Esophagus muscularis mucosa (tissue), 4 donors: ENCODE measurements at places on chromosomes 5 and 9. TPM values are rescaled to one million over a fixed set of nuclear protein-coding genes. Genes with fewer than 3 reads are reported as not detected.

GRCh38 chr5:134567641-134568336 lies 42.3 kb downstream of the JADE2 start:
- H3K27ac ChIP-seq, result peak overlapping the region; percentile 76
- peaks cover 79% of the 10 kb centered on the region for H3K36me3 ChIP-seq
- peaks cover 52% of the 10 kb centered on the region for H3K4me1 ChIP-seq

GRCh38 chr9:122122903-122123632 lies 30.0 kb upstream of the TTLL11 start:
- H3K4me1 ChIP-seq, result peaks cover 29% of the 10 kb centered on the region
- no peak overlapping the region for H3K4me3 ChIP-seq
- H3K36me3 ChIP-seq, result no peaks in the 10 kb centered on the region
- no peak for DNase-seq

DNA sequence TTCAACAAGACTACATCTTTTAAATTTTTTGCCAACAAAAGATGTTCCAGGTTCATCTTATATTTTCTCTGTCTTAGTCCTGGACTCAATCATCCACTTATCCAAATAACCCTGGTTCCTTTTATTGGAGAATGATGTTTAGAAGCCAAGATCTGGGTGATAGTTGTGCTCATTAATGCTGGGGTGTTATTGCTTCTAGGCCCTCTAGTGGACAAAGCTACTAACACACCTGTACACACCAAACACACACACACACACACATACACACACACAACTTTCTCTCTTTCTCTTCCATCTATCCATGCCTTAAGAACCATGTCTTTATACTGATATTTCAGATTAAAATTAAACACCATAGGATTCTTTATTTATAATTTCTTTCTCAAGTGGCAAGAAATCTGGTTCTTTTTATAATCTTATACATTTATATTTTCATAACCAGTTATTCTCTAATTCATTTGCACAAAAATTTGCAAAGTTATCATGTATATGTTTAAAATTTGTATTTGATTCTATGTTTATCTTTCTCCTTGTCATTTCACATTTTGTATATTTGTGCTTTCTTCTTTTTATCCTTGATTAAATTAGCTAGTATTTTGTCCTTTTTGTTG lies 179.1 kb upstream of the SMIM23 start:
- no peak overlapping the region for H3K27ac ChIP-seq
- H3K4me3 ChIP-seq, result no peak overlapping the region
- H3K36me3 ChIP-seq, result no peaks in the 10 kb centered on the region
- no peak for DNase-seq
- no peaks in the 10 kb centered on the region for H3K27me3 ChIP-seq

DNA sequence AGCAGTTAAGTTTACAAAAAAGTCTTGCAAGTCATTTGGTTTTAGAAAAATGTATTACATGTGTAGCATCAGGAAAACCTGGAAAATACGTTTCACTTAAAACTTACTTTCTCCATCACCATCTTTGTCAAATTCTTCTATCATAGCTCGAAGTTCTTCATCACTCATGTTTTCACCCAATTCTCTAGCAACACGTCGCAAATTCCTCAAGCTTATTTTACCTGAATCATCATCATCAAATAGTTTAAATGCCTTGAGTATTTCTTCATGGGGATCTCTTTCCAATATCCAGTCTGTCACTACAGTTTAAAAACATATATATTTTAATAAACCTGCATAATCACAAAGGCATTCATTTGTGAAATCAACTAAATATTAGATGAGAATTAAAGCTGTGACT lies 10.3 kb downstream of the CETN3 start:
- no peaks in the 10 kb centered on the region for H3K27me3 ChIP-seq
- H3K36me3 ChIP-seq, result no peaks in the 10 kb centered on the region
- H3K4me1 ChIP-seq, result no peaks in the 10 kb centered on the region

GRCh38 chr5:42429694-42430093 lies 6.5 kb downstream of the GHR start:
- H3K4me3 ChIP-seq, result no peak overlapping the region
- H3K27me3 ChIP-seq, result no peaks in the 10 kb centered on the region
- no peak overlapping the region for H3K27ac ChIP-seq
- no peaks in the 10 kb centered on the region for H3K36me3 ChIP-seq
- no peak for DNase-seq

DNA sequence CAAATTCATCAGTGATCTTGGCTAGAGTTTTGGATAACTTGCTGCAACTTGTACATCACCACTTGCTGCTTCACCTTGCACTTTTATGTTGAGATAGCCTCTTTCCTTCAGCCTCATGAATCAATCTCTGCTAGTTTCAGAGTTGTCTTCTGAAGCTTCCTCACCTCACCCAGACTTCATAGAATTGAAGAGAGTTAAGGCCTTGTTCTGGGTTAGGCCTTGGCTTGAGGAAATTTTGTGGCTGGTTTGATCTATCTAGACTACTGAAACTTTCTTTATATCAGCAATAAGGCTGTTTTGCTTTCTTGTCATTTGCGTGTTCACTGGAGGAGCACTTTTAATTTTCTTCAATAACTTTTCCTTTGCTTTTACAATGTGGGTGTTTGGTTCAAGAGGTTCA lies 12.8 kb downstream of the FER start:
- no peaks in the 10 kb centered on the region for H3K4me1 ChIP-seq
- no peaks in the 10 kb centered on the region for H3K36me3 ChIP-seq
- no peaks in the 10 kb centered on the region for H3K27me3 ChIP-seq
- no peak overlapping the region for H3K27ac ChIP-seq
- H3K4me3 ChIP-seq, result no peak overlapping the region

DNA sequence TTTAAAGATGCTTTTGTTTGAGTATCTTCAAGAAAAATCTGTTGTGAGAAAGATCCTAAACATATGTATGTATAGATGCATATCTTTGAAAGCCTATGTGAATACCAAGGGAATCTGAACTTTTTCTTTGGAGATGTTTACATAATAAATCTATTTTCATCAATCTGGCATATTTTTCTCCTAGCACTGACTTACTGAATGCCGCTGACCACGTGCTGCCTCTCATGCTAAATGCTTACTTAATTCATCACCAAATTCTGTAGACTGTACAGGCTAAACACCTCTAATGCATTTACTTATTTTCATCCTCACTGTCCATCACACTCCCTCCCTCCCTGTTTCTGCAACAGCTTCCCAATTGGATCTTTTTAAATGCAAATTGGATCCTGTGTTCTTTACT lies 566.2 kb upstream of the WWC1 start:
- DNase-seq, result no peak
- H3K4me3 ChIP-seq, result no peak overlapping the region
- no peaks in the 10 kb centered on the region for H3K4me1 ChIP-seq
- H3K27me3 ChIP-seq, result no peaks in the 10 kb centered on the region
- no peaks in the 10 kb centered on the region for H3K36me3 ChIP-seq

DNA sequence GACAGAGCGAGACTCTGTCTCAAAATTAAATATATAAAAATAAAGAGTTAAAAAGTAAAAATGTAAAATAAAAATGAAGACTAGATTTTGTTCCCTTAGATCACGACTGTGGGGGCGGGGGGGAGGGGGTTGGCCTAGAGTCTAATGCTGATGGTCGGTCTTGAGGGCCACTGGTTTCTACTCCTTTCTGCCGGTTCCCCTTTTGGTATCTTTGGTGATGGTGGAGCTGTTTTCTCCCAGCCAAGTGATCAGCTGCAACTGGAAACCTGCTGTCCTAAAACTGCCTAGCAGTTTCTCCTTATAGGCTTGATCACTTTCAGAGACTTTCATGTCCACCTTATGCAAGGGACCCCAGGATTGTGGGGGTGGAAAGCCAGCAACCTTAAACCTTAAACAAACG lies 1.1 kb downstream of the SRD5A1 start:
- peaks cover 20% of the 10 kb centered on the region for H3K36me3 ChIP-seq
- H3K4me1 ChIP-seq, result peaks cover 57% of the 10 kb centered on the region
- no peaks in the 10 kb centered on the region for H3K27me3 ChIP-seq
- H3K4me3 ChIP-seq, result peak overlapping the region; percentile 85
- no peak for DNase-seq

DNA sequence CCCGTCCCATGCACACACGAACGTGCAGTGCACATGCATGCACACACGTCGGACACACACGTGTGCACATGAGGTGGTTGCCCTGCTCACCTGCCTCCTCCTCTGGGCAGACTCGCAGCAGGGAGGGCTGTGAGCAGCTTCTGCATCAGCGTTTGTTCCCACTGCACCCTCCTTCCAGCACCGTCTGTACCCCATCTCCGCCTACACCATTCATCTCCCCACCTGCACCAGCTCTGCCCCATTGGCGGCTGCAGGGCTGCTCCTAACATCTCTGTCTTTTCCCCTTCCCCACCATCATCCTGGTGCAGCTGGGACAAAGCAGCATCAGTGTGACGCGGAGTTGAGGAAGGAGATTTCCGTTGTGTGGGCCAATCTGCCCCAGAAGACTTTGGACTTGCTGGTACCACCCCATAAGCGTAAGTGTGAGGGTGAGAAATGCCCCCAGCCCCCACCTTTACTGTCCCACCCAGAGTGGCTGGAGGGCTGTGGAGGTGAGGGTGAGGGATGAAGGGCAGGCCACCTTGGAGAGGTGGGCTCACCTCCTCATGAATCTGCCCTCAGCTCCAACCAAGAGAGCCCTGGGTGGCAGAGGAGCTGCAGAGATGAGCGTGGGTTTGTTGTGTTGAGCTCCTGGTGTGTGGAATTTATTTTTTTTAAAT lies 234.6 kb downstream of the CACNA1B start:
- H3K27ac ChIP-seq, result no peak overlapping the region
- DNase-seq, result peak; percentile 80
- H3K4me3 ChIP-seq, result no peak overlapping the region
- H3K27me3 ChIP-seq, result no peaks in the 10 kb centered on the region

GRCh38 chr9:104482921-104483570 lies 21.0 kb upstream of the OR13F1 start:
- H3K4me3 ChIP-seq, result no peak overlapping the region
- no peaks in the 10 kb centered on the region for H3K4me1 ChIP-seq
- no peaks in the 10 kb centered on the region for H3K27me3 ChIP-seq
- no peak overlapping the region for H3K27ac ChIP-seq

- H3K4me1 ChIP-seq, result no peaks in the 10 kb centered on the region
- no peak overlapping the region for H3K27ac ChIP-seq
- H3K27me3 ChIP-seq, result no peaks in the 10 kb centered on the region
- H3K4me3 ChIP-seq, result no peak overlapping the region
- H3K36me3 ChIP-seq, result no peaks in the 10 kb centered on the region
Measured at GRCh38 chr9:121917375-121918335, 175.5 kb downstream of the TTLL11 start.

DNA sequence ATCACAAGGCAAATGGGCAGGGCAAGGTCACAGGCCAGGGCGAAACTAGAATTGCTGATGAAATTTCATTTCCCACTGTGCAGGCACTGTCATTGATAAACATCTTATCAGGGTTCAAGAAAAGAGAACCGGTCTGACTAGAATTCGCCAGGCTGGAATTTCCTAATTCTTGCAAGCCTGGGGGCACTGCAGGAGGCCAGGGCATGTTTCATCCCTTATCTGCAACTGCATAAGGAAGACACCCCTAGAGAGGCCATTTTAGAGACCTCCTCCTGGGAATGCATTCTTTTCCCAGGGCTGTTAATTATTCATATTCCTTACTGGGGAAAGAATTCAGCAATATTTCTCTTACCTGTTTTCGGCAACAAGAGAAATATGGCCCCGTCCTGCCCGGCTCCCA lies 266.2 kb upstream of the CYLC2 start:
- no peaks in the 10 kb centered on the region for H3K4me1 ChIP-seq
- no peak for DNase-seq
- no peaks in the 10 kb centered on the region for H3K36me3 ChIP-seq
- no peaks in the 10 kb centered on the region for H3K27me3 ChIP-seq

DNA sequence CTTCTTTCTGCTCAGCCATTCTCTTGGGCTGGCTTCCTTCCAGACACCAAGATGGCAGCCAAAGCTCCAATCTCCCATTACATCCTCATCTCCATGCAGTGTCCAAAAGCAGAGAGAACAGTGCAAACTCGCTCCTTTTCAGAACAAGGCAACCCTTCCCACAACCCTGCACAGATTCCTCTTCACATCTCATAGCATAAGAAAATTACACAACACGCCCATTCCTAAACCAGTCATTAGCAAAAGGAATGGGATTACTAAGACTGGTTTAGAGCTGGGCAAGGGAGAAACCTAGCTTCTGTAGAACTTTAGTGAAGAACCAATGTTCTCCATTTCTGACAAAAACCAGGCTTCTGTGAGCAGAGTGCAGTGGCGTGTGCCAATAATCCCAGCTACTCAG lies 51.5 kb upstream of the CTNNA1 start:
- H3K4me3 ChIP-seq, result no peak overlapping the region
- no peaks in the 10 kb centered on the region for H3K27me3 ChIP-seq
- no peaks in the 10 kb centered on the region for H3K4me1 ChIP-seq
- no peaks in the 10 kb centered on the region for H3K36me3 ChIP-seq
- no peak for DNase-seq
- no peak overlapping the region for H3K27ac ChIP-seq

Gene F2RL2
- 7.1 TPM for total RNA-seq

Gene MELK
- total RNA-seq, result 0.13 TPM

Gene ECM2
- total RNA-seq, result 11.7 TPM

Gene DNAH5
- total RNA-seq, result 1.2 TPM

Gene AFAP1L1
- total RNA-seq, result 10.0 TPM

Gene SOHLH1
- total RNA-seq, result not detected

Gene HDAC3
- total RNA-seq, result 44.0 TPM
